NCI-H524 (cell line): ENCODE measurements at places on chromosomes 5 and 9.

DNA sequence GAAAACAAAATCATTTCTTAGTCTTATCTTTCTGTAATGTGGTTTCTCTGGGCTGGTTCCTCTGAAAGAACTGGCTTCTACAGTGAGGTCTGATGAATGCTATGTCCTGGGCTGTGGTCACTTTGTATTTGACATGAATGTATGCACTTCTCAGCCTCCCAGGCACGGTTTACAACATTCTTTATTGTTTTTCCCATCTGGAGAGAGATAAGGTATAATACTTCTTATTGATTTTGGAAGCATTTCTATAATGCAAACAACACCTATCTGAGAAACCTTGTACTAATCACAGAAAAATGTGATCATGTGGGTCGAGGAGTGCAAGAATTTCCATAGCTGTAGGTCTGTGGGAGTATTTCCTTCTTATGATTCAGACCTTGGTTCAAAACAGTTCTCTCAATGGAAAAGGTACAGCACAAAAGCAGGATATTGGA is 46.9 kb downstream of the ACTBL2 start:
- no peak for DNase-seq

DNA sequence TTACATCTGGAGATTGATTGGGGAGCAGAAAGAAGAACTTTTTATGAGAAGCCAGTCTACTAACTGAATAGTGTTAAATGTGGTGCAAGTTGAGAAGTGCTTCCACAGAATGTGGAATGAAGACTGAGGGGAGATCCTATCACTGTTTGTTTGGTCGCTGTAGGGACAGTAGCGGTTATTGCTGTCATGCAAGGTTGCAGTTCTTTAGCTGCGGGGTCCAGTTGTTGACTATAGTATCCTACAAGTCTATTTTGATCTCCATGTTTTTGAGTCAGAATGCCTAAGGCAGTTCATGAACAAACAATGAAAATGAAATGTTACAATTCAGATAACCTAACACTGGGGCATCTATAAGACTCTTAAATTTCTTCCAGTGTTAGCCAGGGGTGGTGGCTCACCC is 45.3 kb upstream of the PDZD2 start:
- DNase-seq = no peak

DNA sequence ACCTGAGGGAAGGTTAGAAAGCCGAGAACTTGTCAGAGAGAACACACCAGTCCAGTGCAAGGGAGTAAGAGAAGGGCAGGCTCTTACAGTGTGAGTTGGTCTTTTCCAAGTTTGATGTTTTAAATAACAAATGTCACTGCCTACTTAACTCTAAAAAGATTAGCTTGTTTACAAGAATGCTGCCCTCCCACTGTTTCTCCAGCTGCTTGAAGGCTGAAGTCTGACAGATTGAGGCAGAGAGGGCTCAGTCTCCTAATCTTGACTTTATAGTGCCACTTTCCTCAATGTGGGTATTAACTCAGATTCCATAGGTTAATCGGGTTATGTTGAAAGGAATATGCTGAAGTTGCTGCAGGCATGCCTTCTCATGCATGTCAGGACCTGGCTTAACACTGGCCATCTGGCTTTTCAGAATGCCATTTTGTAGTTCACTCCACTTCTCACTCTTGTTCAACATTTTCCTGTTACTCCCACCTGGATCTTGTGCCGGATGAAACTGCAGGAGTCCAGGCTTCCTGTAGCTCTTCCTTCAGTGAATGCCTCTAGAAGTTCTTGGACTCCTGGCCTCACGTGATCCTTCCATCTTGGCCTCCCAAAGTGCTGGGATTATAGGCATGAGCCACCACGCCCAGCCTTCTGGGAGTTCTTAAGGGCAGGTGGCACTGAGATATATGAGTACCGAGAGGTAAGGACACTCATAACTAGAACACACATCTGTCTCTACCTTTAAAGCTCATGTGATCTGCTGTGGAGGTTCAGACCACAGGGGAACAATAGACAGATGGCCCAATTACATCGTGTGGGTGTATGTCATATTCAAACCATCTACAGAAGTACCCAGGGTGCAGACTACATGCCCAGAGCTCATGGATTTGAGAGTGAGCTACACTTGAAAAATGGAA is 249.7 kb downstream of the ARHGAP26 start:
- peak; percentile 99 for DNase-seq

DNA sequence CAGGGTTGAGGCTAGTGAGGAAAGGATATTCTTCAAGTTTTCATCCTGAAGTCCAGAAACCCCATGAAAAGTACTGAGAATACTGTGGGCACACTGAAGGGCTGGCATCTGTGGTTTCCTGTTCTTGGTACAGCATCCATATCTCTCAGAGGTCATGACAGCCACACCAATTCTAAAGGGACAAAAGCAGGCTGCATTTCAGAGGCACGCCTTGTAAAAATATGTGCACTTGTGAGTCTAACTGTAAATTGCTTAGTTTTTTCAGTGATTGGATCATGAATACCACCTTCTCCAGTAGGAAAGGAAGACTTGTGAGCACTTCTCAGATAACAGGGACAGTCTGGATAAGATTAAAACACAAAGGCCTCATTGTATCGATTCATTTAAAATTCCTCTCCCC is 230.9 kb downstream of the NTRK2 start:
- no peak for DNase-seq

- DNase-seq = no peak
Measured at GRCh38 chr9:33498387-33498786, 24.7 kb upstream of the NOL6 start.

GRCh38 chr9:347667-348292 is 133.1 kb downstream of the DOCK8 start:
- peak; percentile 34 for DNase-seq

- DNase-seq = no peak
Measured at GRCh38 chr5:142295084-142295758, 29.6 kb downstream of the SPRY4 start.

- peak; percentile 77 for DNase-seq
Measured at GRCh38 chr5:77076961-77077828, 9.9 kb downstream of the ZBED3 start.
